ENCODE measurements at places on chromosomes 2 and 18. TPM values are rescaled to one million over a fixed set of nuclear protein-coding genes. Genes with fewer than 3 reads are reported as not detected.

- DNase-seq, result no peak
Measured at GRCh38 chr2:168524005-168524404, 67.9 kb downstream of the CERS6 start.

Gene GCA
- total RNA-seq, result 32.9 TPM

Gene DTNB
- 3.6 TPM for total RNA-seq

Gene TNFRSF11A
- total RNA-seq, result 7.4 TPM

- DNase-seq, result no peak
Measured at GRCh38 chr2:85702172-85702571, 8.0 kb downstream of the GNLY start.

DNA sequence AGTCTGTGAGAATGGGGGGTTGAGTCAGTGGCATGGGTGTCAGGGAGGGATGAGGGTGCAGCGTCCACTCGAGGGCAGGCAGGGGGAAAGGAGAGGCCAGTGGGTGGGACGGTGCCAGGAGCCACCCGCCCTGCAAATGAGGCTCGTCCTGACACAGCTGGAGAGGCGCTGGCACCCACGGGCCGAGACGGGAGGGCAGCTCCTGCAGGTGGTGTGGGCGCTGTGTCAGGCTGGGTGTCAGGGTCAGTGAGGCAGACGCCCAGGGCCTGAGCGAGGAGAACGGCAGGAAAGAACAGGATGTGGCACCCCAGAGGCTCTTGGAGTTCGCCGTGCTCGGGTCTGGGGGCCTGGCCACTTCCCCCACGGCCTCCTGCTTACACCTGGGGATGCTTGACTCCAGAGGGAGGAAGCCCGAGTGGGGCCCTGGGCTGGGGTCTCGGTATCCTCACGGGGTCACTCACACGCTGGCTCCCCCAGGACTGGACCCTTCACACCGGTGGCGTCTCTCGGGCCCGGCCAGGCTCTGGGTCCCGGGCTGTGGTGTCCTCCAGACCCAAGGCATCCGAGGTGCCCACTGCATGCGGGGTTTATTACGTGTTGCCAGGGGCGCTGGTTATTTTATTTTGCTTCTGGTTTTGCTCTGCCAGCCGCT lies 130.5 kb upstream of the CTDP1 start:
- DNase-seq, result no peak

Gene CCDC68
- 1.1 TPM for total RNA-seq

Gene ARHGAP28
- total RNA-seq, result not detected

DNA sequence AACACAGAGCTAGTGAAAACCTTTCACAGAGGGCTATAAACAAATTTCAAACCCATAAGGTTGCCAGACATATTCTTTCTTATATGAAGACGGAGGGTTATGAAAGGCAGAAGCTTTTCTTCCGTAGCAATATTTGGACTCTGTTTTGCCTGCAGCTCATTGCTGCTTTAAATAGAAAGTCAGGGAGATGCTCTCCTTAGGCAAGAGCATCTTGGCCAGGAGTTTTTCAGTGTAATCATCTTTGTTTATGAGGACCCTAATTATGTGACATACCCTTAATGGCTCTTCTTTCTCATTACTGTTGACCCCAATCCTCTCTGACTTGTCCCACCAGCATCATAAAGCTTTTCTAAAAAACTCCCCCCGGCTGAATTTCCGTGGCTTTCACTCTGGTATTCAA lies 433.4 kb upstream of the NRXN1 start:
- no peak for DNase-seq

DNA sequence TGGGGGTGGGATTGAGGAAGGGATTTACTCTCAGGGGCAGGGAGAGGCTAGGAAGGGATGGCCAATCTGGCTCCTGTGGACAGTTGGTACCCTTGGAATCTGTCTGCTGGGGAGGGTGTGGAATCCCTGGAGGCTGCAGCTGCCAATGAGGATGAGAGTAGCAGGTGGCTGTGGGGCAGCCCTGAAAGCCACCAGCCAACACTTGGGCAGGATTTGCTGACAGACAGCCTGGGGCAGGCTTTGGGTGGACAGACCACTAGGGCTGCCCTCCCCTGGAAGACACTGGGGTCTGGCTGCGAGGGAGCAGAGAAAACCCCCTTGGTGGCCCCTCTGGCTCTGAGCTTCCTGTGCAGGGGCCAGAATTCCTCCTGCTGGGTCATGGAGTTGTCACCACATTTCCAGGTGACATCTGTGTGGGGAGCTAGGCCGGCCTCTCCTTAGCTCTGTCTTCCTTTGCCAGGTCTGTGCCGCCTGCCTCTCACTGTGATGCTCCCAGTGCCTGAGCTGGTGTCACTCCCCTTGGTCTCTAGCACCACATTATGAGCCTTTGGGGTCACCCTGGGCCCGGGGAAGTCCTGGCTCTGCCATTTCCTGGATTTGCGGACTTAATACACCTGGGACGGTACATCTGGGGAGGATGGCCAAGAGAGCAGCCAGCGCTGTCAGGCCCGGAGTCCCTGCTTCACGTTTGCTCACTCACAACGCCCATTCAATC lies 13.4 kb upstream of the ARHGEF4 start:
- DNase-seq, result no peak

GRCh38 chr2:147460155-147460554 lies 384.7 kb upstream of the ACVR2A start:
- no peak for DNase-seq

GRCh38 chr18:39380866-39381265 lies 1815.3 kb upstream of the CELF4 start:
- DNase-seq, result no peak

DNA sequence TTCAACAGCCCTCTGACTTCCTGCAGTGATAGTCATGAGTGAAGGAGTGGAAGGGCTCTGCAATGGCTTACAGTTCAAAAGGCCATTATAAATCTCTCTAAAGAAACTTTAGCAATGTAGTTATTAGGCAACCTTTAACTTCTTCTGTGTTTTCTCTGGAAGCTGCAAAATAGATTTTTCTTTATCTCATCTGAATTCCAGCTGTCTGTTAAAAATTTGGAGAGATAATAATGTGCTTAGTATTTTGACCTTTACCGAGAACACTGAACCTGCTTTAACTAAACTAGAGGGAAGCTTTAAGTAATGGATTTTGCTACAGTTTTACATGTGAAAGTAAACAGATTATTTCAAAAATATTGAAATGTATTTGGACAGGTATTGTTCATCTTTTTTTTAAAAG lies 847.9 kb downstream of the ERBB4 start:
- DNase-seq, result no peak

Gene KCNG2
- total RNA-seq, result not detected

Gene MC2R
- total RNA-seq, result not detected

Gene SLC16A14
- total RNA-seq, result 0.23 TPM

- no peak for DNase-seq
Measured at GRCh38 chr18:30163573-30163972, 879.0 kb downstream of the DSC3 start.

- no peak for DNase-seq
Measured at GRCh38 chr2:200469708-200470211, 40.1 kb downstream of the KCTD18 start.

Gene NTSR2
- not detected for total RNA-seq

Gene CPO
- total RNA-seq, result not detected

- DNase-seq, result no peak
Measured at GRCh38 chr2:74975016-74975415, 16.6 kb downstream of the POLE4 start.

- DNase-seq, result no peak
Measured at GRCh38 chr2:102313471-102313870, 2.1 kb downstream of the IL1RL1 start.
